Tibial nerve (tissue), 4 donors: ENCODE measurements at places on chromosomes 16 and 17. TPM values are rescaled to one million over a fixed set of nuclear protein-coding genes. Genes with fewer than 3 reads are reported as not detected.

GRCh38 chr16:89646906-89647305, 10.6 kb downstream of the CHMP1A start:
- H3K4me1 ChIP-seq = no peaks in the 10 kb centered on the region
- no peak overlapping the region for H3K27ac ChIP-seq
- H3K27me3 ChIP-seq = no peaks in the 10 kb centered on the region
- no peak overlapping the region for H3K4me3 ChIP-seq
- DNase-seq = no peak
- peaks cover 10% of the 10 kb centered on the region for H3K36me3 ChIP-seq

- no peak overlapping the region for H3K4me3 ChIP-seq
- H3K36me3 ChIP-seq = no peaks in the 10 kb centered on the region
- H3K4me1 ChIP-seq = no peaks in the 10 kb centered on the region
- no peak overlapping the region for H3K27ac ChIP-seq
- no peaks in the 10 kb centered on the region for H3K27me3 ChIP-seq
Observed at GRCh38 chr16:80517846-80518245, 22.9 kb upstream of the DYNLRB2 start.

DNA sequence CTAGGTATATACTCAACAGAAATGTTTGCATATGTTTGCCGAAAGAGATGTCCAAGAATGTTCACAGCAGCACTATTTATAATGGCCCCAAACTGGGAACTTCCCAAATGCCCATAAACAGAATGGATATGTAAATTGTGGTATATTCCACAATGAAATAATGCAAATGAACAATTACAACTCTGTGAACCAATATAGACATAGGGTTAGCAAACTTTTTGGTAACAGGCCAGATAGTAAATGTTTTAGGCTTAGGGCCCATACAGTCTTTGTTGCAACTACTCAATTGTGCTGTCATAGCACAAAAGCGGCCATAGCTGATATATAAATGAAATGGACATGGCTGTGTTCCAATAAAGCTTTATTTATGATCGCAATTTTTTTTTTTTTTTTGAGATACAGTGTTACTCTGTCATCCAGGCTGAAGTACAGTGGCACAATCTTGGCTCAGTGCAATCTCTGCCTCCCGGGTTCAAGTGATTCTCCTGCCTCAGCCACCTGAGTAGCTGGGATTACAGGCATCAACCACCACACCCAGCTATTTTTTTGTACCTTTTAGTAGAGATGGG, 16.5 kb downstream of the XYLT1 start:
- DNase-seq = no peak
- no peak overlapping the region for H3K4me3 ChIP-seq
- no peaks in the 10 kb centered on the region for H3K27me3 ChIP-seq

- peak overlapping the region; percentile 99 for H3K27ac ChIP-seq
- H3K36me3 ChIP-seq = no peaks in the 10 kb centered on the region
- no peaks in the 10 kb centered on the region for H3K27me3 ChIP-seq
- H3K4me3 ChIP-seq = no peak overlapping the region
- peaks cover 32% of the 10 kb centered on the region for H3K4me1 ChIP-seq
Observed at GRCh38 chr17:60522889-60523626, 3.0 kb downstream of the APPBP2 start.

DNA sequence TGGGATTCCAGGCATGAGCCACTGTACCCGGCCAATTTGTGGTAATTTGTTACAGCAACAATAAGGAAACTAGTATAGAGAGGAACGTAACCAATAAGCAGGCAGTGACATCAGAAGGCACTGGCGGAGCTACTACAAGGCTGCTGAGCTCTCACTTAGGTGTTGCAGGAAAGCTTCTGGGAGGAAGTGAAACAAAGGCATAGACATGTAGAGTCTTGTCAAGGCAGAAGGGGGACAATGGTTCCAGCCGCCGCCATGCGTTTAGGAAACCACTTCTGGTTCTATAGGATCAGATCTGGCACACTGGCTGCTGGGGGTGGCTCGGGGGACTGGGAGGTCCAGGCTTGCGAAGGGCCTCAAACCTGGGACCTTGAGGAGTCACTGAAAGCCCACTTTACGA, 9.4 kb upstream of the CPSF4L start:
- no peaks in the 10 kb centered on the region for H3K27me3 ChIP-seq
- H3K4me3 ChIP-seq = no peak overlapping the region
- DNase-seq = no peak
- H3K27ac ChIP-seq = no peak overlapping the region
- no peaks in the 10 kb centered on the region for H3K36me3 ChIP-seq
- H3K4me1 ChIP-seq = no peaks in the 10 kb centered on the region

The PDE6G gene
- not detected for total RNA-seq

The SERPINF2 gene
- total RNA-seq = 6.3 TPM

The TMIGD1 gene
- total RNA-seq = not detected
